ENCODE measurements at places on chromosomes 4 and X.
A peak's percentile ranks its signal among the peaks of the same experiment; 100 is the strongest.

- DNase-seq: no peak
Measured at GRCh38 chrX:40153345-40154249, 55.8 kb upstream of the BCOR start.

DNA sequence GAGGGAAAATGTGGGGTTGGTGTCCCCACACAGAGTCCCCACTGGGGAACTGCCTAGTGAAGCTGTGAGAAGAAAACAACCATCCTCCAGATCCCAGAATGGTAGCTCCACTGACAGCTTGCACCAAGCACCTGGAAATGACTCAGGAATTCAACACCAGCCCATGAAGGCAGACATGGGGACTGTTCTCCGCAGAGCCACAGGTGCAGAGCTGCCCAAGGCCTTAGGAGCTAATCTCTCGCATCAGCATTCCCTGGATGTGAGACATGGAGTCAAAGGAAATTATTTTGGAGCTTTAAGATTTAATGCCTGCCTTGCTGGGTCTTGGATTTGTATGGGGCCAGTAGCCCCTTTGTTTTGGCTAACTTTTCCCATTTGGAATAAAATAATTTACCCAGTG, 367.9 kb downstream of the FAM133A start:
- DNase-seq: no peak

DNA sequence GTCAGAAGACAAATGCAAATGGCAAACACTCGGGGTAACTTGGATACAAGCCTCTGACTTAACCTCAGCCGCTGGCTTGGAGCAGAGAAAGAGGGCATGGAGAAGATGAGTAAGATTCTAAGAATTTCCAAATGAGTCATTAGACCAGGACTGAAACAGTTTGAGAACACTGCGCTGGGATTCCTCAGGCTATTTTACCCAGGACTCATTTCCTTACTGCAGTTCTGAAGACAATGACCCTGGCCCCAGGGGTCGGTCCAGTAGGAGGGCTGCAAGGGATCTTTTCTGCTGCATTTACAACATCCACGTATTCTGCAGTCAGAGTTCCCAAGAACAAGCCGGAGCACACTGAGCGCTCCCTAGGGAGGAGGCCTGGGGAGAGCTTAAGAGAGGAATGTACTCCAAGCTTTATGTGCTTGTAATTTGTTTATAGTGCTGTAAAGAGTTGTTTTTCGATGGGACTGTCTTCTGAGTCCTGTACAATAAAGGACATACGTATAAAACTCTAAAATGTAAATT, 27.3 kb upstream of the SORBS2 start:
- DNase-seq: peak; percentile 97

GRCh38 chrX:115939636-115940160, 230.8 kb upstream of the AGTR2 start:
- DNase-seq: no peak

DNA sequence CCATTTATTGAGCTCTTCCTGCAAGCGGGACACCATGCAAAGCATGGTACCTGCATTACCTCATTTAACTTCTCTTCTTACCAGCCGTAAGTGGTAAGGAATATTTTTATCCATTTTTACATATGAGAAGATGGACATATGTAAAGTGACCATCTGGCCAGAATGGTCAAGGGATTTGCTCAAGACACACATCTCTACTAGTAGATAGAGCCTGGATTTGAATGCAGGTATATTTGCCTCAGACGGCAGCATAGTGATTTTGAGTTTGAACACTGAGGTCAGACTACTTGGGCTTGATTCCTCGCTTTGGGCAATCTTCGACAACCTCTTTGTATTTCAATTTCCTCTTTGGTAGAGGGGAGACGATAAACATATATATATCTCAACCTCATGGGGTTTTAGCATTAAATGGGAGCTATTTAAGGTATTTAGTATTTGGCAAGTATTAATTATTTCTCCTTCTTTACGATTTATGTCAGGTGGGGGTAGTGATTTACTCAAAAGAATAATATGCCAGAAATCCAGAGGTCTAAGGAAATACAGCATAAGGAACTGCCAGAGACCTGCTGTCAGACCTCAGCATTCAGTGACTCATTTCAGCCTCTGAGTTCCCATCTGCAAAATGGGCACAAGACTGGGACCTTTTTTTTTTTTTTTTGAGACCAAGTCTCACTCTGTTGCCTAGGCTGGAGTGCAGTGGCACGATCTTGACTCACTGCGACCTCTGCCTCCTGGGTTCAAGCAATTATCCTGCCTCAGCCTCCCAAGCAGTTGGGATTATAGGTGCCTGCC, 34.6 kb upstream of the CHRNA9 start:
- DNase-seq: no peak

Data from smooth muscle cell of the brain vasculature (primary cell).